ENCODE measurements at places on chromosomes 7 and 10.

GRCh38 chr7:138105221-138105620, 29.0 kb downstream of the AKR1D1 start:
- DNase-seq, result no peak

DNA sequence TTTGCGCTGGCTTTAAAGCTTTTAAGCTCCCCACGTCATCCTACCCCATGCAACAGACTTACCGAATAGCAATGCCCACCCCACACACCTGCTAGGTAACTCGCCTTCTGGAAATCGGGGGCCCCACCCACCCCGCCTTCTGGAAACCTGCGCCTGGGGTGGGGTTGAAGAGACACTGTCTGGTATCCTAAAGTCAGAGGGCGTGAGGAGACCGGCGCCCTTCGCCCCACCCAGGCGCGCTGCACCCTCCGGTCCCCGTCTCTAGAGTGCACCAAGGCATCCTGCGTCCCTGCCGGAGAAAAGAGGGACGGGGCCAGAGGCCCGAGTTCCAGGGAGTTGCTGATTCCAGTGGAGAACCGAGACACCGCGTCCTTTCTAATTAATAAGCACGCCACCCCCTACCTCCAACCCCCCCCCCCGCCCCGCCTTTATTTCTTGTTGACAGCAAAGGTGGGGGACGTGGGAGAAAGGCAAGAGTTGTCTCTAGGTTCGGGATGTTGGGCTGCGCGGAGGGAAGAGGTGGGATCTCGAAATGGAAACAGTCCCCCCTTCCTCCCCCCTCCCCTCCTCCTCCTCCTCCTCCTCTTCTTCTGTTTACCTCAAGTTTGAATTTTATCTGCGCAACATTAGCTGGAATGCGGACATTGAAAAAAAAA, 220.9 kb upstream of the MKLN1 start:
- DNase-seq, result peak; percentile 41

GRCh38 chr7:44158096-44158872, 17.2 kb upstream of the MYL7 start:
- DNase-seq, result no peak

- peak; percentile 64 for DNase-seq
Observed at GRCh38 chr7:35036361-35037171, 719 bp downstream of the DPY19L1 start.

- no peak for DNase-seq
Observed at GRCh38 chr7:16930946-16931345, 49.2 kb upstream of the AGR3 start.

GRCh38 chr10:80414142-80414895, 6.0 kb downstream of the PRXL2A start:
- DNase-seq, result peak; percentile 61

DNA sequence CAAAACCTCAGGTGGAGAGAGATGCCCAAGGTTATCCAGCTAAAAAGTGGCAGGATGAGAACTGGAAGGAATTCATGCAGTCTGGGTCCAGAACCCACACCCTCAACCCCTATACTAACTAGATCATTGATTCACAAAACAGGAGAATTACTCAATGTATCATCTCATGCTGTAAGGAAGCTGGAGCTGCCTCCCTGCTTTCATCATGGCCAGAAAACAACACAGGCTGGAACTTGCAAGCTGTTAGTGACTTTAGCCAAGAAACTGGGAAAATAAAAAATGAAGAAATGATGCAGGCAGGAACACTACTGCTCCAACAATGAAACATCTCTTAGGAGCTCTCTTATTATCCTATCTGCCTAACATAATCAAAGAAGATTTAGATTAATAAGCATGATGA, 619.8 kb upstream of the CELF2 start:
- DNase-seq, result no peak

- DNase-seq, result no peak
Observed at GRCh38 chr7:22849662-22850061, 27.0 kb upstream of the TOMM7 start.

DNA sequence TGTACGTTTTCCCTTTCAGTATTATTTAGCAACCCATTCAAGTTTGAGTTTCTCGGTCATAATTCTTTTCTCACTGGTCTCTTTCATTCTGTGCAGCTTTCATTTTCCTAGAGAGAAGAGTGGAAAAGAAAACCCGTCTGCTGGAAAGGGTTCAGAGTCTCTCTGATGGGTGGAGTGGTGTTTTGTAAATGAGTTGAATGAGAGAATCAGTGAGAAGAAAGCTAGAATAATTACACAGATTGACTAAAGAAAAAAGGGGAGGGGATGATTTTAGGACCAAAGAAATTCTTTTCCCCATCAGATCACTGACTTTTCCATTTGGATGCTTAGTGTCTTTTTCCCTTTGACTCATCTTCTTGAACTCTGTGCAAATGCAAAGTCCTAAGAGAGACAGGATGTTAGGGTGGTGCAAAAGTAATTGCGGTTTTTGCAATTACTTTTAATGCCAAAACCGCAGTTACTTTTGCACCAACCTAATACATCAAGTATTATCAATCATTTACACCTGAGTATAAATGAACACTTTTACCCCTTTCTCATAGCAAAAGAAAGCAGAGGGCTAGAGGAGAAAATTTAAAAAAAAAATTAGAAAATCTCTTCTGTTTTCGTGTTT, 242.1 kb upstream of the SP4 start:
- no peak for DNase-seq

- DNase-seq, result no peak
Observed at GRCh38 chr7:983004-983615, at the start of gene CYP2W1. TSS of gene CYP2W1 (plus strand) at chr7:983181. CDS start at chr7:983212, 31 bp downstream.

- peak; percentile 16 for DNase-seq
Observed at GRCh38 chr7:151245360-151246101, 3.0 kb downstream of the SMARCD3 start.

DNA sequence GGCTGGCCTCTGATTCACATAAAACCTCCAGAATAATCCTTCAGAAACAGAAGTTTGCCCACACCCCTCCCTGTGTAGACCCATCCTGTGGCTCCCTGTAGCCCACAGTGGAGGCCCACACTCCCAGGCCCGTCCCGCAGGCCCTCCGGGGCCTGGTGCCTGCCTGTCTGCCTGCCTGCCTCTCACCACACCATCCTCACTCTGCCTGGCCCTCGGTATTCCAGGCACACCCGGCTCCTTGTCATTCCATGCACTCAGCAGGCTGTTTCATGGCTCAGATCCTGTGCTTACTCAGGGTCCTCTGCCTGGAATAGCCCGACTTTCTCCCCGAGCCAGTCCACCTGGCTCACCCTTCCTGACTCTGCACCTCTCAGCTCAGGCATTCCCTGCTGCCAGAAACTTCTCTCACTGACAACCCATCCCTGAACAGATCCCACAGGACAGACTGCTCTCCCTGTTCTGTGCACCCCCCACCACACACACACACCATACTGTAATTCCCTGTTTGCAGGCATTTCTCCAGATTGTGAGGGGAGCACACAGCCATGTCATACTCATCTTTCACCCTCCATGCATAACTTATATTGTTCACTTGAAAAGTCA, 498.0 kb upstream of the ZMIZ1 start:
- DNase-seq, result no peak

- DNase-seq, result no peak
Observed at GRCh38 chr10:79237454-79238157, 109.7 kb upstream of the PPIF start.

GRCh38 chr10:99926925-99927720, 82.6 kb downstream of the DNMBP start:
- DNase-seq, result no peak

GRCh38 chr7:118918556-118918955, 694.1 kb downstream of the ANKRD7 start:
- DNase-seq, result peak; percentile 48

GRCh38 chr7:93146472-93147141, 1.6 kb downstream of the SAMD9L start:
- DNase-seq, result peak; percentile 83

DNA sequence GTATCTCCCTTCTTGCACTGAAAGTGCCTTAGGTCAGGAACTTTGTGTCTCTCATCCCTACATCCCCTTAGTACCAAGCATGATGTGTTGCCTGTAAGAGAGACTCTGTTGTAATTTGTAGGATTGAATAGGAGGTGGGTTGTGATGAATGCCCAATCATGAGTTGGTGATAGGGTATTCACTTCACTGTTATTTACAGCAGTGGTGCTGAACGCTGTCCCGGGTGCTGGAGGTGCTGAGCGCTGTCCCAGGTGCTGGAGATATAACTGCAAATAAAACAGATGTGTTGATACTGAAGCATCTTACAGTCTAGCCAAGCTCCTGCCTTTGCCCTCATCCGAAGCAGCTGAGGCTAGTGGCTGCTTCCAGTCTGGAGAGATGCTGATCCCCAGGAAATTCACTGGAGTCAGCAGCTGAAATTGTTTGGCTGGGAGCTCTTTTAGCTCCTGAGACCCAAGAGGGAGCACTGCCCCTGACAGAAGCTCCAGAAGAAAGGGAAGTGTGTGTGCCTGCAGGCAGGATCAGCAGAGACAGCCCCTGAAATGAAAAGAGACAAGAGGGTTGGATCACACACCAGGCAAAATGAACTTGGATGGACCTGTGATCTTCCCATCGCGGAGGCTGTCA, 183.4 kb downstream of the SORCS3 start:
- DNase-seq, result peak; percentile 65

- DNase-seq, result no peak
Observed at GRCh38 chr10:77299320-77299719, 338.3 kb downstream of the KCNMA1 start.

DNA sequence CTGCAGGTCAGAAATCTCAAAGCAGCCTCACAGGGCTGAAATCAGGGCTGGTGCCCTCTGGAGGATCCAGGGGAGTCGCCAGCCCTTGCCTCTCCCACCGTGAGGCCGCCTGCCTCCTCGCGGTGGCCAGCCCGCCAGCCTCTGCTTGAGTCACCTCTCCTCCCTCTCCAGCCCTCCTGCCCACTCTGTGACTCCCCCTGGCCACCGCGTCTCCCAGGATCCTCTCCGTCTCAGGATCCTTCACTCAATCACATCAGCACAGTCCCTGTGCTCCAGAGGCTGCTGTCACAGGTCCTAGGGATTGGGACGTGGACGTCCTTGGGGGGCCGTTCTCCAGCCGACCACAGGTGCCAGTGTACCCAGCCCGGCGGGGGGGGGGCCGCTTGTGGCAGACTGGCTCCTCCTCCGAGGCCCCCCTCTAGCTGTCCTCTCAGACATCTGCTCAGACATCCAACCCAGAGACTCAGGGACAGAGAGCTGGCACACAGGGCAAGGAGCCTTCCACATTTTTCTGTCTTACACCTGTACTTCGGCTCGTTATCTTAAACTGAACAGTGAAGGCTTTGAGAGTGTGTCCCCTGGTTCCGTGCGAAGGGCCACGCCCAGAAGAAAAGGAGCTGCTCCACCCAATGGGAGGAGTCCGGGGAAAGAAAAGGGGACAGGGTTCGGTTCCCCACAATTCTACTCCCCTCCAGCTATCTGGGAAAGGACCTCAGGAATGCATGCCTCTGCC, 9.4 kb upstream of the PPP2R2D start:
- peak; percentile 64 for DNase-seq

GRCh38 chr10:78286186-78286585, 252.5 kb downstream of the RPS24 start:
- no peak for DNase-seq

- DNase-seq, result no peak
Observed at GRCh38 chr10:24590697-24591457, 132.8 kb downstream of the ARHGAP21 start.

All from OCI-M1 (cell line).